Common myeloid progenitor, CD34-positive (primary cell): ENCODE measurements at places on chromosomes 2 and 18.
A peak's percentile ranks its signal among the peaks of the same experiment; 100 is the strongest.

DNA sequence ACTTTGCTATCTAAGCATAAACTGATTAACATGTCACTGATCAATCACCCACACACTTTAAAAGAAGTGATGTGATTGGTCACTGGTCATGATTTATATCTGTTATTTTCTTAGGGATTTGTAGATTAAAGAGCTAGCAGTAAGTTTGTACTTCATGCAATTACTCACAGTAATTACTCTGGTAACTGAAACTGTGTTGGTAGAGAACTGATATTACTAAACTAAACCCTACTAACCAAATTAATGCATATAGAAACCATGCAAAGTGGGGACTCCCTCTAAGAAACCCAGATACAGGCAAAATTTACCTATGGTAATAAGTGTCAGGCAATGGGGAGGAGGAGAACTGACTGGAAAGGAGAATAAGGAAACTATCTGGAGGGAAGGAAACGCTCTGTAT is 44.8 kb upstream of the C2orf15 start:
- no peak for DNase-seq

GRCh38 chr2:7609556-7609955 is 692.3 kb downstream of the RNF144A start:
- DNase-seq, result no peak

DNA sequence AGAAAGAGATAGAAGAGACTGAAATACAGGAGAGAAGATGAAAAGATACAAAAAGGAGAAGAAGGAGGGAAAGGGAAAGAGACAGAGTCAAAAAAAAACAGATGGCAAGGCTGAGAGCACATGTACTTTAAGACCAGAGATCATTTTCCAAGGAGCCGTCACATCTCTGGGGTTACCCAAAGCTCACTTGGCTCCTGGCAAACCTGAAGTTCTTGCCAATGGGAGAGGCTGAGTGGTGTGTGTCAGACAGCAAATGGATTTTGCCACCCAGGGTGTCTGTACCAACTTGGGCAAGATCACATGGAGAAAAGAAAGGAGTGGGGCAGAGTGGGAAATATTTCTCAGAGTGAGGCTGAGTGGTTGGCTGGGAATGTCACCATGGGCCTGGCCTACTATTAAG is 219.3 kb upstream of the TNP1 start:
- DNase-seq, result no peak

DNA sequence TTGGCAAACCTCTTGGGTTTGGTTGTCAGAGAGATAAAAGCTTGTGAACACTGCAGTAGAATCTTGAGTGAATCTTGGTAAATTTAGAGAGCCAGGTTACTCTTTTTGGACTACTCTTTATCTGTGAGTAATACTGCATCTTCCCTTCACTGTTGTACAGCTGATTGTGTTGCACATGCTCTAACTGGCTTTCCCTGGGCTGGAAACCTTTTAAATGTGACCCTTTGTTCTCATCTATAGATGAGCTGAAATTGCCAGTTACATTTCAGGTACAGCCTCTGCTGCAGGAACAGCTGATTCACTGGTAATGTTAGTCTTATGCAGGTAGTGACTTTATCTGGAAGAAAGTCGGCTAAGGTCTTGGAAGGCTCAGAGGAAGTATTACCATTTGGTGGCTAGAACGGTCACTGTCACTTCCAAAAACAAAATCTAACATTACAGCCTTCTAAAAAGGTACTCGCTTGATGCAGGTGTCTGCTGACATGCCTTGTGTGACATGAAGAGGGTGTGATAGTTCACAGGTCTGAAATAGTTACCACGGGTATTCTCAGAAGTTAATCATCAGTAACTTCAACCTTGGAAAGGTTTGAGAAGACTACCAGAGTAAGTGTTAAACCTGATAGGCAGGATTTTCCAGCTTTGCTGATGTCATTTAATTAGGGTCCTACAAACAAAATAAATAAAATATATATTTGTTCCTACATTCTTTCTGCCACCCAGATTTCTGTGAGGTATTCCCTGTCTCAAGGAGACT is 851.1 kb downstream of the SLC4A3 start:
- DNase-seq, result no peak

DNA sequence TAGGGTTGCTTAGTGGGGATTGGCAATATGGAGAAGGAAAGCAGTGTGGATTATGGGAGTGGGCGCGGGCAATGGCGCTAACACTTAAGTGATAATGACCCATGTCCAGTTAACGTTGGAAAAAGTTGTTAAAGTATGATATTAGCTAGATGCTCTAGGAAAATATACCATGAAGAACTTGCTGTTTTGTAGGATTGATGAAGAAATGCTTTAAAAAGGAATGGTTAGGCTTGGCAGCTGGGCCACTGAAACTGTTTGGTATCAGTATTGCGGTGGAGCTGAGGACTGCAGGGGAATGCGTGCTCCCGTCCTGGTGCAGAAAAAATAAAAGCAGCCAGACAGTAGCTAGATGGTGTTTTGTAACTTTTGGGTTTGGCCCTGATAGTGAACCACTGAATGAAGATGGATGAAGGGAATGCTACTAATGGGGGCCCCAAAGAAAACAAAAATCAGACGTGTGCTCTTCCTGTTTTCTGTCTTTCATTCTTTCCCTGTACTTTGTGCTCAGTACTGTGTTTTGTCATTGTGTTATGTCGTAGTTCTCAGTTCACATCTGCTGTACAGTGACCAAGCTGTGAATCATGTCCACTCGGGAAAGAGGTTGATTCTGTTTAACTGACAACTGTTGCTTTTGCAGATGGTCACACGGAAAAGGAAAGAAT is 999 bp downstream of the INSIG2 start:
- peak; percentile 57 for DNase-seq

- DNase-seq, result no peak
Measured at GRCh38 chr18:6205706-6206105, 209.0 kb downstream of the L3MBTL4 start.

- DNase-seq, result no peak
Measured at GRCh38 chr2:67701011-67701410, 303.9 kb downstream of the ETAA1 start.

- no peak for DNase-seq
Measured at GRCh38 chr18:7174344-7175095, 56.4 kb upstream of the LRRC30 start.

GRCh38 chr2:112074506-112074905 is 19.4 kb downstream of the TMEM87B start:
- DNase-seq, result no peak

DNA sequence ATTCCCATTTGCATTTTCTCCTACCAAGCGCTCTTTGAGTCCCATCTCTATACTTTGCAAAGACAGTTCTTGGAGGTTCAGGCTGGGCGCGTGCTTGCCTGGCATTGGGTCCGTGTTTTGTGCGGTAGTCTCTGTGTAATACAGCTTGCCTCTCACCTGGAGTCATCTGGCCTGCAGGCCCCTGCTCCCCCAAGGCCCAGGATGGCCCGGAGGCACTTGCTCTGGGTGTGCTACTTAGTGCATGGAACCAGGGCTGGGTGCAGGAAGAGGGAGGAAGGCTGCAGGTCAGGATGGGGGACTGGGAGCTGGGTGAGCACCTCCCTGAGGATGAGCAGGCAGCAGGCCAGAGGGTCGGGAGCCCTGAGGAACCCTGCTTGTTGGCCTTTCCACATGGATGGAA is 220.9 kb downstream of the LDLRAD4 start:
- no peak for DNase-seq

- DNase-seq, result peak; percentile 60
Measured at GRCh38 chr18:2089396-2089795, 481.9 kb downstream of the METTL4 start.

GRCh38 chr2:109637749-109638570 is 23.8 kb downstream of the SOWAHC start:
- DNase-seq, result no peak

DNA sequence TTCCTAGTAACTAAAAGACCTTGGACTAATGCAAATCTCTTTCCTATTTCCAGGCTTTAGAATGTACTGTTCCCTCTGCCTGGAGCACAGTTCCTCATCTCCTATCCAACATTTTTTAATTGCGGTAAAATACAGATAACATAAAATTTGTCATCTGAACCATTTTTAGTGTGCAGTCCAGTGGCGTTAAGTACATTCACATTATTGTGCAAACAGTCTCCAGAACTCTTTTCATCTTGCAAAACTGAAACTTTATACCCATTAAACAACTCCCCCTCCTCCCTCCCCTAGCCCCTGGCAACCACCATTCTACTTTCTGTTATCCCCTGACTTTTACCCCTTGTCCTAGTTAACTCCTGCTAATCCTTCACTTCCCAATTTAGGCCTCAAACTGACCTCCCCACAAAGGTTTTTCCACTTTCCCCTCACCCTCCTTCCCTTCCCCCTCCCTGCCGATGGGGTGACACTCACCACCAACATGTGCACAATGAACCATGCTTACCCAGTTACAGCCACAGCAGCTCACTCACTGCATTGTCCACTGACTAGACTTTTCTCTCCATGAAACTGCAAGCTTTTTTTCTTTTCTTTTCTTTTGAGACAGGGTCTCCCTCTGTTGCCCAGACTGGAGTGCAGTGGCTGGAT is 54.8 kb downstream of the KIAA2012 start:
- no peak for DNase-seq

GRCh38 chr18:63511285-63511684 is 30.9 kb upstream of the SERPINB12 start:
- peak; percentile 54 for DNase-seq

DNA sequence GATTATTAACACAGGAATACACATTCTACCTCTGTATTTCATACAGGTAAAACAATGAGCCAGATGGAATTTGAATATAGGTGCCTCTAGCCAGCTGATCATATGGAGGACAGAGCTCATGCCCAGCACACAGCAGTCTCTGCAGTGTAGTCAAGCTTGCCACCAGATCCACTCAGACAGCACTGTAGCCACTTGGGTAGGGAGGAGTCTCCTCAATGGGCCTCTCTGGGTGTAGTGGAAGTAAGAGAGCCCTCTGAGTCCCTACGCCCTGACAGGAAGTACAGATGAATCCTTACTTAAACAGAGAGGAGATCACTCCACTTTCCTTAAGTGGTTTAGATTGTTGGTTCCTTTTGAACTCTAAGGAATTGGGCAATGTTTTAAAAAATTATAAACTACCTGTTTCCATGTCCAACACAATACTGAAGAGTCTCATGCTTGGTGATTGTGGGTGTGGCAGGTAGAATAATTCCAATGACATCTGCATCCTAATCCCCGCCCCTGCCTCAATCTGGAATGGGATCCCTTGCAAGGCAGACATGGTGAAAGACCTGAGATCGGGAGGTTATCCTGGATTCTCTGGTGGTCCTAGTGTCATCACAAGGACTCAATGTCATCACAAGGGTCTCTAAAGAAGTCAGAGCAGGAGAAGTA is 23.0 kb upstream of the TMEM200C start:
- DNase-seq, result no peak

GRCh38 chr2:7083580-7084509 is 166.6 kb downstream of the RNF144A start:
- peak; percentile 21 for DNase-seq

- no peak for DNase-seq
Measured at GRCh38 chr2:42651057-42651456, 82.6 kb downstream of the MTA3 start.

GRCh38 chr2:19099181-19099580 is 259.2 kb downstream of the OSR1 start:
- no peak for DNase-seq

DNA sequence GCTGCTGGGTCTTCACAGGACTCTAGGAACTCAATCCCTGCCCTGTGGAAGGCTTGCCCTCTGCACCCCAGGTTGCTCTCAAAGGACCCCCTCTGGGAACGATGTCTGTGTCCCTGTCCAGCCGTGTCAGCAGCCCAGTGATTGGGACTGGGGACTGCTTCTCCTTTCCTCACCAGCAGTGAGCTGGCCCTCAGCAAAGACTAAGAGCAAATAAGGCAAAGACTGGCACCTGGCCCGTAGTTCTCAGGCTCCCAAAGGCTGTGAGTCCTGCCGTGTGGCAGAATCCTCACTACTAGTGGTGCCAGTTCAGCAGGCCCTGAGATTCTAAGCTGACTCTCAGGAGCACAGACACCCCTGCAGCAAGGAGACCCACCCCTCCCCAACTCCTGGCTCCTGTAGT is 47.8 kb downstream of the TMEM163 start:
- peak; percentile 29 for DNase-seq

GRCh38 chr2:239606741-239607516 is 206.1 kb upstream of the HDAC4 start:
- DNase-seq, result no peak

GRCh38 chr2:27074738-27075565 is 3.5 kb upstream of the EMILIN1 start:
- DNase-seq, result peak; percentile 66

GRCh38 chr18:48968412-48969215 is 17.8 kb upstream of the SMAD7 start:
- DNase-seq, result no peak

DNA sequence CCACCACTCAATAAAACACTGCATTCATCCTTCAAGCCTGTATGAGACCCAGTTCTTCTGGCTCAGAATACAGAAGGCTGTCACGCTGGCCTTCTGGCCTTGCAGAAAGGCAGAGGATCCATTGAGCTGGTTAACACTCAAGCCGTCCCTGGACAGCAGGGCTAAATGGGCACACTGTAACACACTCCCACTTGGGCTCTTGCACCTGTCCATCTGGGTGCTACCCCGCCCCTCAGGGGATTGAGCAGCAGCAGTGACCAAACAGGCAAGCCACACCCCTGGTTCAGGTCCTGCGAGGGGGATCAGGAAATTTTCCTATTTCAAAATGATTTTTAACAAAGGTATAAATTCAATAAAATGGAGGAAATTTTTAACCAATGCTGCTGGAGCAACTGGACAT is 936.0 kb downstream of the CNTNAP5 start:
- DNase-seq, result no peak

- no peak for DNase-seq
Measured at GRCh38 chr2:128408349-128409305, 90.0 kb upstream of the HS6ST1 start.

GRCh38 chr2:155080373-155080772 is 381.9 kb downstream of the KCNJ3 start:
- no peak for DNase-seq

DNA sequence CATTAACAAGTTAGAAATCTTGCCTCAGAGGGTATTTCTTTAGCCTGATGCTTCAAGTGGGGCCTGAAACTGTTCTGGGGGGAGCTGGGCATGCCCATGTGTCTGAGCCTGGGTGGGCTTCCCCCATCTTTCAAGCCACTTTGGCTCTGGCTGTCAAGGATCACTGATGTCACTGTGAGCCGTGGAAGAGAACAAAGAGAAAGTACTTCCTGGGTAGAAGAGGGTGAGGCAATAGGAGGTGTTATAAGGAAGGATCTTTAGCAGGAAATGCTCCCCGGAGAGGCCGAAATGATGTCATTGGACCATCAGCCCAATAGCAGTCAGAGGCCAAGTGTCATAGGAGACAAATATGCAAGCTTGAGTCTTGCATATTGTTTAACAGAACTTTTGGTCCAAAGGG is 228.4 kb upstream of the MEX3C start:
- no peak for DNase-seq

- no peak for DNase-seq
Measured at GRCh38 chr2:237074211-237074993, 11.3 kb upstream of the COPS8 start.

DNA sequence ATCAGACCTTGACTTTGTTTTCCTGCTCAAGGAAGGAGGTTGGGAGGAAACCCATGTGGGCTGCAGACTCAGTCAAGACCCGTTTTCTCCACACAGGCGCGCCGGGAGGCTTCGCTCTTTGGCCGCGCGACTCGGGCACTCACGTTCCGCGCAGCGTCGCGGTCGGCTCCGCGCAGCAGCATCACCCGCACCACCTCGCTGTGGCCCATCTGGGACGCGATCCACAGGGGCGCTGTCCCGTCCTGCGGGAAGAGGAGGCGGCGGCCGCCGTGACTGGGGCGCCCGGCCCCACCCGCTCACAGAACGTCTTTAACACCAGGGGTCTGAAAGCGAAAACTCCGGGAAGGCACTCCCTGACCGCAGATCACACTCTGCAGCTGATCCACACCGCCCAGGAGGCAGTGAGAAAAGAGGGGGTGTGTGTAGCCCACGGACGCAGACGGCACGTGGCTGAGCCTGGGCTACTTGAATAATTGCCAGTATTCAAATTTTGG is 33.1 kb upstream of the NPC1 start:
- DNase-seq, result peak; percentile 56
